ENCODE measurements at places on chromosomes 3 and 15. TPM values are rescaled to one million over a fixed set of nuclear protein-coding genes. Genes with fewer than 3 reads are reported as not detected.

Gene LMLN
- 3.7 TPM for total RNA-seq

Gene SLC12A1
- total RNA-seq = not detected

Gene ELP6
- total RNA-seq = 64.5 TPM

Gene OR5H15
- not detected for total RNA-seq

Gene LXN
- total RNA-seq = 332 TPM

Gene IL17RE
- total RNA-seq = 4.7 TPM

Gene NPAP1
- not detected for total RNA-seq

Gene FGF7
- not detected for total RNA-seq

GRCh38 chr15:35519541-35520149 lies 26.3 kb downstream of the DPH6 start:
- H3K36me3 ChIP-seq = no peaks in the 10 kb centered on the region
- no peaks in the 10 kb centered on the region for H3K4me1 ChIP-seq
- no peak overlapping the region for H3K4me3 ChIP-seq
- no peak overlapping the region for H3K27ac ChIP-seq
- DNase-seq = peak; percentile 69
- H3K27me3 ChIP-seq = no peaks in the 10 kb centered on the region

DNA sequence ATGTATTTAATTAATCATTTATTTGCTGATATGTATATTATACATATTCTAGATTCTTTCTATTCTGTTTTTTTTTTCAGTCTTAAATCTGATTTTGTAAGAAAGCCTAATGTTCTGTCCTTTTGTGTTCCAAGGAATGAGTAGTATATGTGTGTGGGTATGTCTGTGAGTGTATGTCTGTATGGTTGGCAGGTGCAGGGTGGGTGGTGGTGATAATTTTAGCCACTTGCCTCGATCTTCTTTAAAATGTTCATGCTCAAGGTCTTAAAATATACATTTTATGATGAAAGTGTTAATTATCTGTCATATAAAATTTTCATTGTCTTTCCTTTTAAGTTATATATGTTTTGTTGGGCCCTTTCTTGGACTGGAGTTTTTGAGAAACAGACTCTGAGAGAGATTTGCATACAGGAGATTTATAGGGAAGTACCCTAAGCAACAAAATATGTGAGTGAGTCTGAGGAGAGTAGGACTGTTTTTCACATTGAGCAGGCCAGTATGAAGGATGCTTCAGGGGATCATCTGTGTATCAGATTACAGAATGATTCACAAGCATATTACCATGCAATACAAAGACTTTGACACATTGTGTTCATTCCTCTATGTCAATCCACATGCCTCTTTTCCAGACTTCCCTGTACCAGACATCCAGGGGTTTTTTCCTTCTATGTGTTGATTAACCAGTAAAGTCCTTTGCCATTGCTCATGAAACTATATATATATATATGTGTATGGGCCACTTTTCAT lies 211.0 kb upstream of the DPPA4 start:
- H3K36me3 ChIP-seq = no peaks in the 10 kb centered on the region
- H3K27me3 ChIP-seq = no peaks in the 10 kb centered on the region
- peak; percentile 28 for DNase-seq

DNA sequence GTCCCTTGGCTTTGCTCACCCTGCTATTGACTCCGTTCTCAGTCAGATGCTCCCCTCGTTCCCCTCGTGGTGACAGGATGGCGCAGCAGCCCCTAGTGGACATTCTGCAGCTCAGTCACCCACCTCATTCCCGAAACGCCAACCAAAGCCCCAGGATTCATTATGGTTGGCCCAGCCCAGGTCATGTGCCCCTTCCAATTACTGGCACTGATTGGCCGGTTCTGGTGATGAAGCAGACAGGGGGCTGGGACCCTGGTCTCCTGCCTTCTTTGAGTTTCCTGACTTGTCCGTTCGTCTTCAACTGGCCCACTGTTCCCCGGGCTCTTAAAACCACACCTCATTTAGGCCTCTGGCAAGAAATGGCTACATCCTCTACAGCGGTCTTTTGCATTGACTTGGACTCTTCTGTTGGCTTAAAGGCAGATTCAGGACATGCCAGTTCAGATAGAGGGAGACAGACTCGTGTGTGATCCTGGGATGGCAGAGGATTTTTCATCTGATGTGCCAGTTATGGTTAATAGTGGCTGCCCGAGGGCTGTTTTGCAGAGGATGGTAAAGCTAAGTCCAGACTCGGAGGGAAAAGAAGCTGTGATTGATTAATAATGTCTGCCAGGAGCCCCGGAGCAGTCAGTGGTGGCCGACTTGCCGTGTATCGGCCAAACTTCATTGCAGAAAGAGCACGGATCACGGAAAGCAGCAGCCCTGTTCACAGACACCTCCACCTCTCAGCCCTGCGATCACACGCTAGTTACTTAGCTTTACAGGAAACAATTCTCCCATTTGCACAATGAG lies 37.8 kb downstream of the LSM3 start:
- no peak overlapping the region for H3K4me3 ChIP-seq
- no peaks in the 10 kb centered on the region for H3K36me3 ChIP-seq
- no peak overlapping the region for H3K27ac ChIP-seq
- DNase-seq = no peak
- no peaks in the 10 kb centered on the region for H3K27me3 ChIP-seq

DNA sequence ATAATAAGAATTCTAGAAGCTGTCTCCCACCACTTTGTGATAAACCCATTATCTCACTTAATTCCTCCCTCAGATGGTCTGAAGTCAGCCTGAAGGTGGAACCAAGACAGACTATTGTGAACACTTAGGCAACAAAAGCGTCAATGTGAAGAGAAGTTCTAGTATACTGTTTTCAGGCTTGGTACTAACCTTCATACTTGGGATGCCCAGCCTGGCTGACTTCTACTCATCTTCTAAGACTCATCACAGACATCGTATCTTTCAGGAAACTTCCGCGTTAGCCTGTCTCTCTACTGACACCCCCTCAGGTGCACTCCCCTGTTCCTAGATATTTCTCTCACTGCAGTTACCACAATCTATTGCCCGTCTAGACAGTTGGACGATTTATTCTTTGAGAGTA lies 201.2 kb downstream of the SATB1 start:
- DNase-seq = no peak
- H3K36me3 ChIP-seq = no peaks in the 10 kb centered on the region
- H3K27ac ChIP-seq = no peak overlapping the region
- no peak overlapping the region for H3K4me3 ChIP-seq

DNA sequence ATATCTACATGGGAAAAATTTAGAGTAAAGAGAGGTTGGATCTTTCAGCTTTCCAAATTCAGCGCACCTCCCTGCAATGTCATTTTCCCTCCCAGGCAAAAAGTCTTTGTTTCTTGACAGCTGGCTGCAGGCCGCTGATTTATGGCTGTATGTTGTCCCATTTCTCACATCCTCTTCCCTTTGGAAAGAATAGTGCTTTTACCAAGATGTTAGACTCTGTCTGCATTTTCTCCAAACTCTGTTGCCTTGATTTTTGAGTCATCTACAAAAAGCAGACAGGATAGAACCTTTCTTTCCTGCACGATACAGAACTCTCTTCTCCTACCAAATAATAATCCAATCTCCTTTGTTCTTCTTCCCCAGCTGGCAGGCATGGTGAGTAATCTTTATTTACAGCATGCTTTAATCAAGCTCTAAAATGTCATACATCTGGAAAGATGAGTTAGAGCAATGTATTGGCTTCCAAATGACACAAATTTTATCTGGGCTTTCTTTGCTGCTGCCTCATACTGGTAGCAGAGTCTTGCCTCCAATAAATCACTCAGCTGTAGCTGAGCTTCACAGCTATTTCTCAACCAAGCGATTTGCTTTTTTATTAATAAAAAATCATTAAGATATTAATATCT lies 101.9 kb downstream of the PIK3R4 start:
- H3K36me3 ChIP-seq = no peaks in the 10 kb centered on the region
- H3K4me1 ChIP-seq = no peaks in the 10 kb centered on the region
- H3K27ac ChIP-seq = no peak overlapping the region
- DNase-seq = no peak
- H3K27me3 ChIP-seq = 0 out of 2 replicates have a peak, but pooled peaks cover 12% of the 10 kb centered on the region
- H3K4me3 ChIP-seq = no peak overlapping the region

- H3K36me3 ChIP-seq = no peaks in the 10 kb centered on the region
- H3K27ac ChIP-seq = no peak overlapping the region
- no peak overlapping the region for H3K4me3 ChIP-seq
- H3K4me1 ChIP-seq = peaks cover 8% of the 10 kb centered on the region
- no peaks in the 10 kb centered on the region for H3K27me3 ChIP-seq
Observed at GRCh38 chr3:13796701-13797460, 83.0 kb downstream of the WNT7A start.

DNA sequence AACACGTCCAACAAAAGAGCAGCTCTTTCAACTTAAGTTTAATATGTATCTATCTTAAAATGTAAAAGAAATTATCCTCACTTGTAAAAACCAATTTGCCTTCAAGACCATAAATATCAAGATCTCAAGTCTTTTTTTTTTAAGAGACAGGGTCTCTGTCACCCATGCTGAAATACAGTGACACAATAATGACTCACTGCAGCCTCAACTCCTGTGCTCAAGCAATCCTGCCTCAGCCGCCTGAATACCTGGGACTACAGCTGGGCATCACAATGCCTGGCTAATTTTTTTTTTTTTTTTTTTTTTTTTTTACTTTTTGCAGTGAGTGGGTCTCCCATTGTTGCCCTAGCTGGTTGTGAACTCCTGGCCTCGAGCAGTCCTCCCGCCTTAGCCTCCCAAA lies 26.0 kb downstream of the ACAP2 start:
- no peaks in the 10 kb centered on the region for H3K36me3 ChIP-seq
- peak; percentile 61 for DNase-seq
- peaks cover 11% of the 10 kb centered on the region for H3K4me1 ChIP-seq
- no peaks in the 10 kb centered on the region for H3K27me3 ChIP-seq
- H3K27ac ChIP-seq = no peak overlapping the region
- H3K4me3 ChIP-seq = no peak overlapping the region

- H3K4me3 ChIP-seq = no peak overlapping the region
- no peak overlapping the region for H3K27ac ChIP-seq
- H3K27me3 ChIP-seq = no peaks in the 10 kb centered on the region
- DNase-seq = no peak
Observed at GRCh38 chr3:9037144-9037711, 74.0 kb upstream of the RAD18 start.

DNA sequence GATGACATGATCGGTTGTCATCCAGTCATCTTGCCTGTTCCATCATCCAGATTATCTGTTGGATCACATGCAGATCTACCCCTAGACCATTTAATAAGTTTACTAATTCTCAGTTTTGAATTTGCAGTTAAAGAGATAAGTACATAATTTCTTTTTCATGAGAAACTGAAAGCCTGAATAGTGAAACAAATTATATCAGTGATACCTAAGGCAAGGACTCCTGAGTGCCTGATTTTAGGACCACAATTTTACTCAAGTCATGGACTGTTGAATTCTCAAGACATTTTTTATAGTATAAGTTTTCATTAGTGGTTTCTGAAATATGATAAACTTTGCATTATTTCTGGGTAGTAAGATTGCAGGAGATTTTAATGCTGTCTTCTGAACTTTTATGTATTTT lies 13.2 kb downstream of the SIDT1 start:
- no peak for DNase-seq
- peaks cover 9% of the 10 kb centered on the region for H3K36me3 ChIP-seq
- no peaks in the 10 kb centered on the region for H3K27me3 ChIP-seq
- H3K4me1 ChIP-seq = no peaks in the 10 kb centered on the region
- H3K27ac ChIP-seq = no peak overlapping the region
- no peak overlapping the region for H3K4me3 ChIP-seq

DNA sequence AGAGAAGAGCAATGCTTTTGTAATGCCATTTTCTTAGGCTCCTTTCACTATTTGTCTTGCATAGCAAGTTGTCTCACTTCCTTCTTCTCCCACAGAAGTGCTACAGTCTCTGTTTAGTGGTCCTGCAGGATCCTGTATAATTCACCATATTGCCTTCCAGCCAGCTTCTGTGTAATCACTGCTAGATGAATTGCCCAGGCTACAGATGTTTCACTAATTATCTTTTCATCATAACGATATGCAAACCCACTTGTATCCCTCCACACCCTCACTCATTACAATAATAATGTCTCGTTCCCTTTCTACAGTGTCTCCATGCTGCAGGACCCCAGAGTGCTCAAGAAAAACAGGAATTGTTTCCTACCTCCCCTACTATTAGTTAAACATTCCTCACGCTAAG lies 402.9 kb downstream of the TBL1XR1 start:
- H3K4me1 ChIP-seq = peaks cover 10% of the 10 kb centered on the region
- no peak overlapping the region for H3K4me3 ChIP-seq
- DNase-seq = no peak
- no peak overlapping the region for H3K27ac ChIP-seq
- H3K27me3 ChIP-seq = no peaks in the 10 kb centered on the region

DNA sequence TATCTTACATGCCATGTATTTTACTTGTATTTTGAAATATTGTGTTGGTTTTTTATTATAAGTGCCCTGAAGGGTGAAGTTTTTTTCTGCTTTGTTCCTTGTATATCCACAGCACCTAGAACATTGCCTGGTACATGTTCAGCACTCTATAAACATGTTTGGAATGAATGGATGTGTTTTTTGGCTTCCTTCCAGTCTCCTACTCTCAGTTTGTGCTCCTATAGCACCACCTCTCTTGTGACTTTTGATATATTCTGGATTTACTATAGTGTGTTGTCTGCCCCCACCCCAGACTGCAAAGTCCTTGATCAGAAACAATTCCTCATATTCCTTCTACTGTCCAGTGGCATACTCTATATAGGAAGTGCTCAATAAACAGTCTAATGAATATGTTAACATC lies 60.6 kb downstream of the PLCL2 start:
- no peak overlapping the region for H3K27ac ChIP-seq
- H3K4me1 ChIP-seq = no peaks in the 10 kb centered on the region
- no peaks in the 10 kb centered on the region for H3K36me3 ChIP-seq
- H3K4me3 ChIP-seq = no peak overlapping the region
- DNase-seq = peak; percentile 24

GRCh38 chr15:95254263-95254662 lies 1022.9 kb downstream of the MCTP2 start:
- DNase-seq = no peak
- H3K27me3 ChIP-seq = no peaks in the 10 kb centered on the region
- H3K4me1 ChIP-seq = peaks cover 11% of the 10 kb centered on the region

GRCh38 chr3:170107941-170108340 lies 70.1 kb downstream of the GPR160 start:
- no peaks in the 10 kb centered on the region for H3K27me3 ChIP-seq
- no peak overlapping the region for H3K27ac ChIP-seq
- no peak for DNase-seq
- H3K4me3 ChIP-seq = no peak overlapping the region
- peaks cover 17% of the 10 kb centered on the region for H3K36me3 ChIP-seq

DNA sequence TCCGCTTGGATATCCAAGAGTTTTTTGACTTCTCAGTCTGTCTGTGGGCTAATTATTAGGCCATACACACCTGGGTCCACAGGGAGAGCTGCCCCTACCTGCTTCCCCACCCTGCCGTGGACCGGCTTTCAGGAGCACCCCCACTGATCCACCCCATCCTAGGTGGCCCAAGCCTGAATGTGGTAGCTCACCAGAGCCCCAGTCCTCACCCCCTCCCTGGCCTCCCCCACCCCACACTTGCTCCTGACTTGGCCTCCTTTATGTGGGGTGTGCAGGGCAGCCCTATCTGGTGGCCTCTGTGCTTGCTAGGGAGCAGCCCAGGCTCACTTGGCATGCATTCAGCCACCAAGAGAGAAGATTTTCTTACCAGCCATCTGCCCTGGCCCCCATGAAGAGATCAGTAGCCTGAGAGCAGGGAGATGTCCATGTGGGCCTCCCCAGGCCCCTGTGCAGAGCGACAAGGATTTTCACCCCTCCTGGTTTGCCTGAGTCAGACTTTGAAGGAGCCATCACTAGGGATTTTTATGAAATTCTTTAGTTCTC lies 11.2 kb downstream of the LRRK1 start:
- H3K4me3 ChIP-seq = no peak overlapping the region
- no peak overlapping the region for H3K27ac ChIP-seq
- H3K27me3 ChIP-seq = no peaks in the 10 kb centered on the region
- H3K36me3 ChIP-seq = no peaks in the 10 kb centered on the region
- no peak for DNase-seq

- H3K27ac ChIP-seq = no peak overlapping the region
- DNase-seq = no peak
- H3K4me1 ChIP-seq = 0 out of 2 replicates have a peak, but pooled peaks cover 7% of the 10 kb centered on the region
- H3K4me3 ChIP-seq = no peak overlapping the region
Observed at GRCh38 chr3:134437211-134437752, 48.5 kb downstream of the ANAPC13 start.
